ENCODE measurements at places on chromosomes 4 and X.

- DNase-seq: no peak
These were observed 37.1 kb upstream of the HERC6 start for GRCh38 chr4:88341227-88342192.

- no peak for DNase-seq
These were observed 503.5 kb upstream of the FAM47C start for GRCh38 chrX:36504625-36505024.

- DNase-seq: no peak
These were observed 45.0 kb downstream of the RTL9 start for GRCh38 chrX:110403441-110404238.

DNA sequence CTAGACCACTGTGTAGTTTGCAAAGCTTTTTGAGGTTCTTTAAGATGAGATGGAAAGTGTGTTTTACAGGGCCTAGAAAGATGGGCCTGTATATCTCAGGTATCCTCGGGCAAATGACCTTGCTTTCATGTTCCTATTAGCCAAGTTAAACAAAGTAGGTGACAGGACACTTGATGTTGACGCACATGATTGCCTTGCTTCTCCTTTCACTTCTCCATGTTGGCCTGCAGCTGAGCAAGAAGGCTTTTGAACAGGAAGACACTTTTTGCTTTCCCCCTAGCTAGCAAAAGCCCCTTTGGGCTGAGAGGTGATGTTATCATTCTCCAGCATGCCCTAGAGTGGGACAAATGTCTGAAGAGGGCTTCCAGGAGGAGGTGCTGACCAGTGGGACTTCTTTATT lies 202.1 kb downstream of the GPC3 start:
- no peak for DNase-seq

- DNase-seq: no peak
These were observed at the start of the genes CT45A10 and SAGE1 for GRCh38 chrX:135893294-135893817. Gene CT45A10 (minus strand): TSS chrX:135893444. CDS start chrX:135885344, 8,100 bp downstream. Gene SAGE1 (plus strand): TSS chrX:135893716. CDS start chrX:135896243, 2,527 bp downstream.

DNA sequence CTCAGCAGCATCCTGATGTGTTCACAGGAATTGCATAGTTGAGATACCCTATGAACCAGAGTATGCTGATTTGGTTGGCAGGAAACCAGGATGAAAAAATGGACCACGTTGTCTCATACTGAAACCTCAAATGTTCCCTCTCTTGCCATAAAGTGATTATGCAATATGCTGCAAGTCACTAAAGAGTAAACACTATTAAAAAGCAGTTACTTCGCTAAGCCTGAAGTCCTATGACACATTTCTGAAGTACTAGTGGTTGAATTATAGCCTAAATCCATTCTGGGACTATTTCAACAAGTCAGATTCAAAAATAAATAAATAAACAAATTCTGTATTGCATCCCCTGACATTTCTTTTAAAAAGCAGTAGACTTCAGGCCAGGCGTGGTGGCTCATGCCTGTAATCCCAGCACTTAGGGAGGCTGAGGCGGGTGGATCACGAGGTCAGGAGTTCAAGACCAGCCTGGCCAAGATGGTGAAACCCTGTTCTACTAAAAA lies 106.0 kb upstream of the NAP1L5 start:
- DNase-seq: no peak

- no peak for DNase-seq
These were observed 34.8 kb downstream of the LIN54 start for GRCh38 chr4:82975792-82976191.

DNA sequence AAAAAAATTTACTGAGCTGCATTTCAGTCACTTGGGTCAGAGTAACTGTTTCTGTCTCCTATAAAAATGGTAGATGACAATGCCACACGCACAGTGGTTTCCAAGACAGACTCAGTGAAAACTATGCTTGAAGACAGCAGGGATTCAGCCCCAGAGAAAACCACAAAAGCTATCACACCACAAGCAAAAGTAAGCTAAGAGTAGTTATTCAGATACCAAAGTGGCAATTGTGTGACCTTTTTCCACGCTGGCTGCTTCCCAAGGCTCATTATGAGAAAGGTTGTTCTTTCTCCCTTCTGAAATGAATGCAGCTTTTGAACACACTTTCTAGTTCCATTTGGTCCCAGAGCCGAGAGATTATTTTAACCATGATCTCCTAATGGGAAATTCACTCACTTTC lies 46.4 kb upstream of the GPM6B start:
- no peak for DNase-seq

DNA sequence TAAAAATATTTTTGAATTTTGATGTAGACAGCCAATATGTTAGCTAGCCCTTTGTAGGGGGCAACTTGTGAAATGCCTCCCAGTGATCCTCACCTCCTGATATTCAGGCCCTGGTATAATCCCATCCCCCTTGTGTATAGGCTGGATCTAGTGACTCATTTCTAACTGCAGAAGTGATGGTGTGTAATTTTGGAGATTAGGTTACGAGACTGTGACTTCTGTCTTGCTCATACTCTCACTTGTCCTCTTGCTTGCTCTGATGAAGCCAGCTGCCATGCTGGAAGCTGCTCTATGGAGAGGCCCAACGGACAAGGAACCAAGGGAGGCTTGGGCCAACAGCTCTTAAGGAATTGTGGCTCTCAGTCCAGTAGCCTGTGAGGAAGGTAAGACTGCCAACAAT lies 61.7 kb downstream of the GPR82 start:
- no peak for DNase-seq

DNA sequence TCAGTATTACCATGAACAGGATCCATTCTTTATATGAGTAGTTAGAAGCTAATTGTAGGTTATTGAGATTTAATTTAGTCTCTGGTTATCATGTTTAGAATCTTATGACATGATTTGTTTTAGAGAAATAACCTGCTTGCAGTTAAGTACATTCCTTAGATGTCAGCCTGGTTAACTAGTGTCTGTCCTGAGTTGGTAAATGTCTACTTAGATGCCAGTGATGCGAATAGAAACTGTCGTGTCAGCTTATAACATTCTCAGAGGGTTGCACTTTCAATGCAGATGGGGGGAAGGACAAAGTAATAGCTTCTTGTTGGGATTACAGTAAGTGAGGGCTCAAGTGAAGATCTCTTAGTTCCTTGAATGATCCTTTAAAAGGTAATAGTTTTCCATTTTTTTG lies 227.8 kb upstream of the SPRY1 start:
- DNase-seq: no peak

DNA sequence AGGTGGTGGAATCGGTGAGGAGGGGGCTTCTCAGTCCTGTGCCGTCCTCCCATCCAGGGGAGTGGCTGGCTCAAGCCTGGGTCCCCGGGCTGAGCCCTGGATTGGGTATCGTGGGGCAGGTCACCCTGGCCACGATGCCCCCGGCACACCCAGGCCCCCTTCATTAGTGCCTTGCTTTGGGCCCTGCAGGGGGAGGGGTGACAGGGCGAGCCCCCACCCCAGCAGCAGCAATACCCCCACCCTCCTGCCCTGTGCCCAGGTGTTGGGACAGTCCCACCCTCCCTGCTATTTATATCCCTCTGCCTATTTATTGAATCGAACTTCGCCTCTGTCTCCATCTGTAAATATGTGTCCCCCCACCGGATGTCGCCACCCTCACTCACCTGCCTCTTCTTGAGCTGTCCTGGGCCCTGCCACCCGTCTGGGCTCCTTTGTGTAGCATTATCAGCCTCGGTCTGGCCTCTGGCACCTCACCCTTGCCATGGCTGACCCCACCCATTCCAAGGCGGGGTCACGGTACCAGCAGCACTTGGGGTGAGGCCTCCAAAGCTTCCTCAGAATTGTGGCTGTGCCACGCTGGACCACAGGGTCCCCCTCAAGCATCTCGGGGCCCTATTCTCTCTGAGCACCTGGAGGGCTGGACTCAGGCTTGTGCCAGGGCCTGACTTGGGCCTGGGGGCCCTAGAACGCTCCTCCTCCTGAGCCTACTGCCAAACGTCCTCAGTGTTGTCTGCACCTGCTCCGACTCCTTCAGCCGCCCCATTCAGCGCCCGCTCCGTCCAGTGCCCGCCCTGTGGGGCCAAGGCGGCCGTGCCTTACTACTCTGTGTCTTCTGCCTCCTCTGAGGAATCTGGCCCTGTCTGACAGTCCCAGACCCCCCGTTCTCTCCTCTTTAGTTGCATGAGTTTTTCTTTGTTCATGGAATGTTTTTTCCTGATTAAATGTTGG lies 6.1 kb downstream of the LAGE3 start:
- DNase-seq: no peak

DNA sequence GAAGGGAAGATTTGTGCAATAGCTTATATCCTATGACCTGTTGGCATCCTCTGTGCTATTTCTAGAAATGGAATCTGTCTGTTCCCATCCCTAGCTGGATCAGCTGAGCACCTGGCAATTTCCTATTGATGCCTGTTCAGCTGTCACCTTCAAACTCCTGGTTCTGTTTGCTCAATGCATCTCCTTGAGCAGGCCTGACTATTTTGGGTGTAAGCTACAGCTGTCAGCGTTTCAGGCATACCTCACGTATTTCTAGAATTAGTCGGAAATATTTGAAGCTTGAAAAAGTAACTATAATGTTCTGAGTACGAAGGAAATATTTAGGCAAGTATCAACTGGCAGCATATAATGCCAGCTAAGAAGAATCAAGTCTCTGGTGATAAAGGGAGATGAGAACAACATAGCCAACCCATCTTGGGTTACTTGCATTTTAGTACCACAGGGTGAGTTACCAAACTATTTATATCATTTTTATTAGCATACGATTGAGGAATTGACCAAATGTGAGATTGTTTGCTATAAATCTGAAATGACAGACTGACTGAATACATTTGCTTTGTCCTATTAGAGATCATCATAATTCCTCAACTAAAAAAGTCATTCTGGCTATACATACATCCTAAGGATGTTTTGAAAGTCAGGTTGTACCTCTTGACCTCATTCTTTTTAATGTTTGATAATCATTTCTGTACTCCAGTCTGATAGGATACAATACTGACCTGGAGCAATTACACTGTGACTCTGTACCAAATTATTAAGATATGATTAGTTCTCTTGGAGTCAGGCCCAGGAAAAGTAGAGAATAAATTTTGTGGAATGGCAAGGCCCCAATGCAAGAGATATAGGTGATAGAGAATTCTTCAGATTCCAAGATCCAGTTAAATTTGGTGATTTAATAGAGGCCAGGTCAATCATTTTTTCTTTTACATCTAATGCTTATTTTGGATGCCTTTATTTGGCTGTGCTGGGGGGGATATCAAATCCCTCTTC lies 36.4 kb upstream of the PLAC1 start:
- no peak for DNase-seq

DNA sequence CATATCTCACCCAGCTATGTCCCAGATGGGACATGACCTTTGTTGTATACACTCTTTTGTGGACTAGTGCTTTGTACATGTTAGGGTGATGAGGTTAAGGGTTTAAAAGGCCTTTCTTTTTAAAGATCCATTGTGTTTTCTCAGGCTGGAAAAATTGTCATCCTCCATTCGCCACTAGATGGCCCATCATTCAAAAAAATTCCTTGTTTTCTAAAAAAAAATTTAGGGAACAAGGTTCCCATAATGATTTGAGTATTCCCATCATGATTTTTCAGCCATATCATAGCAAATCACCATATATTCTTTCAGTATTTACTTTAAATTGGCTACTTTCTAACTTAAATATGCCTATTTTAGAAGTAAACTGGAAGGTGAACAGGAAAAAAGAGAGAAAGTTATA lies 91.9 kb upstream of the TMEM164 start:
- no peak for DNase-seq

DNA sequence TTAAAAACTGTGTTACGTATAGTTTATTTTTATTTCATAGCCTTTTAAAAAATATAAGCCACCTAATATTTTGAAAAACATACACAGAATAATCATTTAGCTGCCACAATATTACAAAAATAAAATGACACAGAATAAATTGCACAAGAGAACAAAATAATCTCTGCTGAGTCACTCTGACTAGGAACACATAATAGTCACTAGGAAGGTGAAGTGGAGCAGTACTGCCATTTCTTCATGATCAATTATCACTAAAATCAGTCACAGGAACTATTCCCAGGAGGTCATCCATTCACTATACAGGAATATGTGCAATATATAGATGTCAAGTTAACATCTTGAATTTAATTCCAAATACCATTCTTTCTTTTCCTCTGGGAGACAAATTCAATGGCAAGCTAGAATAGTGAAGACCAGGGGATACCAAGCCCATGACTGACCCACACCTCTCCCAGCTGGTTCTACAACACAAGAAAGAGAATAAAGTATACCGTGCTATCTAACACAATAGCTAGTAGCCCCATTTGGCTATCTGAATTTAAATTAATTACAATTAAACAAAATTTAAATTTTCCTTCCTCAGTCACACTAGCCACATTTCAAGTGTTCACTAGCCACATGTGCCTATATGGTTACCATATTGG lies 5.9 kb downstream of the SMIM43 start:
- DNase-seq: no peak

DNA sequence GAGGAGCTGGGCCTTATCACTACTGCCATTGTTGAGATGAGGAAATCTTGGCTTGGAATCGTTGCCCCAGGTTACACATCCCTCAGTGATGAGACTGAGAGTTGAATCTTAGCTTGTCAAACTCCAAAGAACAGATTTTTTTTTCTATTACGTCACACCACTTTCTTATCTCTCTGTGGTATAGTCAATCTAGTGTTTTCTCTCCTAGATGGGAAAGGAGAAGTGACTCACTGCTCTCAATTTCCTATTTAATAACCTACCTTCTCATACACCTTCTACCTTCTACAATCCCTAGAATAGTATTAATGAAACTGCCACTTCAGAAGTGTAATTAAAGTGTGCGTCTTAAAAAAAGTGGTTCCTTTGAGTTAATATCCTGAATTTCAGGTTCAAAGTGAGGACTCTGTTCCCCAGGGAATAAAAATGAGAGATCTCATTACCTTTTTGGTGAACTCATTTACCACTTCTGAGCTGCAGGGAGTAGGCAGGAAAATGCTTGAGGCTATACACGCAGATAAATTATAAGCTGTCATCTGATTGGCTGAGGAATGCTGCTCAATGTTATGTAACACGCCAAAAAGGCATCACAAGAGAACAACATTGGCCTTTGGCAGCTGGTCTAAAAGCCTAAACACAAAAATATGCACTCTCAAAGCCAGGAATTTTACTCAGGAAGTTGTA lies 59.3 kb downstream of the MAD2L1 start:
- DNase-seq: no peak

DNA sequence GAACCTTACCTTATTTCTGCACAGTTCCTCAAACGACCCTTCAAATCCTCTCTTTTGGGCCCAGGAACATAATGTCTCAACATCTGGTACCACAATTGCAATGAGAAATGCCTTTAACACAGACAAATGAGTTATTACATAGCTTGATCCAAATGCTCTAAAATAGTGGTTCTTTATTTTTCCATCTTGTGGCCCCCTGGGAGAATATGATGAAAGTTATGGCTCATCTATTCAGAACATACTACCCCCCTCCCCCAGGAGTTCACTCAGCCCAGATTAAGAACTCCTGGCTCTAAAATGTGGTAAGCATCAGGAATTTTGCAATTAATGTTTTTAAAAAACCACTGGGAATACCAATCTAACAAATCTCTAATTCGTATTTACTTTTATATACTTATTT lies 23.9 kb upstream of the CENPU start:
- no peak for DNase-seq

DNA sequence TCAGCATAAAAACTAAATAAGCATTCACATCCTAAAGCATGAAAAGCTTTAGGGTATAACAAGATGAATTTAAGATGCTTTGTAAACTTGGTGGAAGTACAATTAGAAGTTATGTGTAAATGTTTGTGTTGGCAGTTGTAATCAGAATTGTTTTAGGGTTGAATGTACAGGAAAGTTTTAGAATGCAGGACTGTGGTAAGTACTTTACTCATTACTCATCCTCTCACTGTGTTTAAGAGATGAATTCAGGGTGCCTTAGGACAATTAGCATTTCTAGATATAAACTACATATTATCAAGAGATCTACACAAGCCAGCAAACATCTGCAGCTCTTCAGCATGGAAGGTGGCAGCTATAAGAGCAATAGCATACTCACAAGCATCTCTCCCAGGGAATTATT lies 77.5 kb upstream of the ELOVL6 start:
- no peak for DNase-seq

GRCh38 chr4:54781756-54782155 lies 124.0 kb downstream of the KIT start:
- DNase-seq: no peak
